Osteoblast (primary cell): ENCODE measurements at places on chromosomes 16 and 17. TPM values are rescaled to one million over a fixed set of nuclear protein-coding genes. Genes with fewer than 3 reads are reported as not detected.

DNA sequence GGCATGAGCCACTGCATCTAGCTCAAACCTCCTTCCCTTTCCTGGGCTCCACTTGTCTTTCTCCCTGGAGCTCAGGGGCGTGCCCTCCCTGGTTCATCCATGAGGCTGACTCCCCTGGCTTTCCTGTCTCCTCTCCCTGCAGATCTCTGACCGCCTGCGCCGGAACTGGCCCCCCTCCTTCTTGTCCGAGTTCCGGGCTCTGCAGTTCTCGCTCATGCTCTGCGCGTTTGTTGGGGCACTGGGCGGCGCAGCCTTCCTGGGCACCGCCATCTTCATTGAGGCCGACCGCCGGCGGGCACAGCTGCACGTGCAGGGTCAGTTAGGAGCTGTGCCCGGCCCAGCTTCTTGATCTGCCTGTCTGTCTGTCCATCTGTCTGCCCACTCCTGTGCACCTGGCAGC, 1.2 kb upstream of the LAT start:
- peak; percentile 47 for DNase-seq
- H3K27me3 ChIP-seq, result no peaks in the 10 kb centered on the region
- no peak overlapping the region for H3K27ac ChIP-seq
- no peaks in the 10 kb centered on the region for H3K4me1 ChIP-seq
- no peak overlapping the region for H3K4me3 ChIP-seq

DNA sequence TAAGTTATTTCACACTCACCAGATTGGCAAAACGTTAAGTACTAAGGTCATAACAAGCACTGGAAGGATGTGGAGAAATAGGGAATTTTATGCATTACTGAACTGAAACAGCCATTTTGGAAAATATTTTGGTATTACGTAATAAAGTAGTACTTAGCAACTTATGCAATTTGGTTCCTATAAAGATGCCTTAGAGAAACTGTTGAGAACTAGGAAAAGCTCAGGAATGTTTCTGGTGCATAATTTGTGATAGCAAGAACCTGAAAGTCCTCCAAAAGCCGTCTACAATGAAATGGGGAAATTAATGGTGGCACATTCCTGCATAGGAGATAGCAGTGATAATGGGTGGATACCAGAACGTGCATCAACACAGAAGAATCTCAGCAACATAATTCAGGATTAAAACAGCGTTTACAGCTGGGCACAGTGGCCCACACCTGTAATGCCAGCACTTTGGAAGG, 472.5 kb downstream of the WWOX start:
- no peak overlapping the region for H3K4me3 ChIP-seq
- no peaks in the 10 kb centered on the region for H3K4me1 ChIP-seq
- H3K36me3 ChIP-seq, result no peaks in the 10 kb centered on the region
- DNase-seq, result no peak

DNA sequence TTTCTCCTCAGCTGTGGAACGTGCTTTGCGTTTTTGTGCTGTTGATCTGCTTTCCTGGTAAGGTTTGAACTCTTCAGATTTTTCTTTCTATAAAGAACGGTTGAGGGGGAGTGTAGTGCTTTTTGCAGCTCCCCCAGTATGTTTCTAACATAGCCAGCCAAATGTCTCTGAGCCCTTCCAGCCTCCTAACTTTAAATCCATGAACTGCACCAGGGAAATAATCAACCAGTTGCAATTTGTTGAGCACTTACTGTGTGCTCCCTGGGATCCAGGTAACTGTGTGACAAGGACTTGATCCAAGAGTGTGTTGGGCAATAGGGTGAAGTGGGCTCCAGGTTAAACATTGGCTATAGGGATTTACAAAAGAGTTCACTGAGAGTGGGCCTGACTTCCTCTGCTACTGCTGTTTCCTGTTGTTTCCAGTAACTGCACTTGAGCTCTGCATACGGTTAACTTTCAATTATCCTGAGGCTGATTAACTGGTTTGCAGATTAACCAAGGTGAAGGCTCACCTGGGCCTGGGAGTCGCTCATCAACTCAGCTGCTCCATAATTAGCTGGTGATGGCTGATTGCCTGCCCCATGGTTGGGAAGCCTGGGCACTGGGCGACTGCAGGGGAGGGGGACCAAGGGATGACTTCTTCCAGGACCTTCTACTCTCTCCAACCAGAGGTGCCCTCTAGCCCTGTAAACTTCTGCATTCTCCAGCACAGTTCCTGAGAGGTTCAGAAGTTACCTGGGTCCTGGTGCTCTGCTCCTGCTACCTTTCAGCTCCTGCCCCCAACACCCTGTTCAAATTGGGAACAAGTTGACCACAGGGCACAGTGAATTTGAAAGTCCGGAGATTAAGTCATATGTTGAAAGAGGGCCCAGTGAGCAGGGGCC, 19.5 kb downstream of the HLF start:
- peaks cover 22% of the 10 kb centered on the region for H3K4me1 ChIP-seq
- H3K27ac ChIP-seq, result no peak overlapping the region
- no peak overlapping the region for H3K4me3 ChIP-seq
- no peaks in the 10 kb centered on the region for H3K27me3 ChIP-seq
- H3K36me3 ChIP-seq, result no peaks in the 10 kb centered on the region
- DNase-seq, result no peak

- H3K36me3 ChIP-seq, result peaks cover 18% of the 10 kb centered on the region
- H3K4me1 ChIP-seq, result no peaks in the 10 kb centered on the region
- no peaks in the 10 kb centered on the region for H3K27me3 ChIP-seq
These were observed 23.0 kb upstream of the SMG8 start for GRCh38 chr17:59186850-59187249.

Gene DDX42
- 69.0 and 77.4 TPM in 2 replicates for total RNA-seq

- peaks cover 25% of the 10 kb centered on the region for H3K4me1 ChIP-seq
- no peak overlapping the region for H3K27ac ChIP-seq
- peak; percentile 78 for DNase-seq
These were observed 2.4 kb upstream of the USP36 start for GRCh38 chr17:78842881-78843565.

GRCh38 chr17:46139432-46140210, 53.6 kb downstream of the KANSL1 start:
- H3K27me3 ChIP-seq, result no peaks in the 10 kb centered on the region
- H3K4me1 ChIP-seq, result peaks cover 6% of the 10 kb centered on the region
- DNase-seq, result no peak
- no peaks in the 10 kb centered on the region for H3K36me3 ChIP-seq

GRCh38 chr16:70725024-70725911, 39.4 kb upstream of the MTSS2 start:
- no peak for DNase-seq
- H3K36me3 ChIP-seq, result no peaks in the 10 kb centered on the region
- H3K27ac ChIP-seq, result no peak overlapping the region

Gene GSDMA
- total RNA-seq, result under 0.01 TPM in 1 of 2 replicates, not detected in the other

Gene TOP2A
- 14.5 and 15.9 TPM in 2 replicates for total RNA-seq

GRCh38 chr17:64337676-64338075, 53.0 kb downstream of the PECAM1 start:
- H3K36me3 ChIP-seq, result no peaks in the 10 kb centered on the region
- H3K27ac ChIP-seq, result no peak overlapping the region
- no peaks in the 10 kb centered on the region for H3K27me3 ChIP-seq
- DNase-seq, result no peak

DNA sequence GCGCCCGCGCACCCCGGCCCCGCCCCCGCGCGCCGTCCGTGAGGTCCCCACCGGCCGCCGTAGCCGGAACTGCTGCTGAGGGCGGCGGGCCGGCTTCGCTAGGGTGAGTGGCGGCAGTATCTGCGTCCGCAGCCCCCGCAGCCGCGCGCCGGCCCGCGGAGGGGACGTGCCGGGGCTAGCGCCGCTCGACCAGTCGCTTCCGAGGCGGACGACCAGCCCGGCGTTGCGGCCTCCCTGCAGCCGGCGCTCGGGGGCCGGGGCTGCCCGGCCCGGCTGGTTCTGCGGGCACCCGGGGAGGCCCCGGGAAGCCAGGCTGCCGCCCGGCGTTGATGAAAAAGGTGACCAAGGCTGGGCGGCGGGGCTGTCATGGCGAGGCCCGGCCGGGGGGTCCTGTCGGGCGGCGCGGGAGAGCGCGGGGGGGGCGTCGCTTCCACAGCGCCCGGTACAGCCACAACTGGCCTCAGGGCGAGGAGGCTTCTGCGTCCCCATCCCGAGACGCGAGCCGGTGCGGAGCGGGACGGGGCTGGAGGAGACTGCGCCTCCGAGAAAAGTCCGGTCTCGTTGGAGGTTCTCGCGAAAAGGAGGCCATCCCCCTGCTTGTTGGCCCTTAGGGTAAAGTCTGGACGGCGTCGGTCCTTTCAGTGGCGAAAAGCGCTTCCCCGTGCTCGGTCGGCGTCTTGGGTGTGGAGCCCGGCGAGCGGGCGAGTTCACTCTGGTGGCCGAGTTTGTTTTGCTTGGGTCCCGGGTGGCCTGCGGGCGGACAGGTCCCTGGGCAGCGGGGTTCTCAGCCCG, at the start of gene CRAMP1:
TSS of gene CRAMP1 (plus strand) at position 41 of the 792 bp plus-strand sequence. CDS start 2,280 bp downstream, outside the sequence.
- peaks cover 44% of the 10 kb centered on the region for H3K4me1 ChIP-seq
- peak; percentile 92 for DNase-seq
- peak within 1 kb of the TSS; percentile 93 for H3K4me3 ChIP-seq
- peak within 1 kb of the TSS; percentile 75 for H3K27ac ChIP-seq

DNA sequence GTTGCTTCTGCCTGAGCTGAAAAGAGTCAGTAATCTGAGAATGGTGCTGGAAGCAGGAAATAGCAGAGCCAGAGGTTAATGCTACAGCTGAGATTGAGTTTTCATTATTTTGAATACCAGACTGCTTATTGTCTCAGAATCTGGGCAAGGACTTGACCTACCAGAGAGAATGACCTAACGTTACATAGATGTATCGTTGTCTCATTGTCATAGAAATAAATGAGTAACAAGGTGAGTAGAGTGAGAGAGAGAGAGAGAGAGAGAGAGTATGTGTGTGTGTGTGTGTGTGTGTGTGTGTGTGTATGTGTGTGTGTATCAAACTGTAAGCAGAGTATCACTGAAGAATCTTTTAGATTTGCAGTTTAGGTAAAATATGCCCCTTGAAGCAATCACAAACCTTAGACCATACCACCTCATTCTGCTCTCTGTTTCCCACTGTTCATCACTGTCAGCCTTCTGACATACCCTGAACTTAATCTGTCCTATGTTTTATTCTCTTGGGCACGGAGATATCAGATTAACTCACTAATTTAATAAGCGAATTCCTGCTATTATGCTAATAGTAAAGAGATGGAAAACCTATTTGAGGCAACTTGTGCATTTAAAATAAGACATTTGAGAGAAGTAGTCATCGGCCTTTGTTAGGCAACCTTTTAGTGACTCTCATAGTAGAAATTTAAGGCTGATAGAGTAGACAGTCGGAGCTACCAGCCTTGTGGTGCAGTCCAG, 87.8 kb downstream of the CYB561 start:
- H3K4me3 ChIP-seq, result peak overlapping the region; percentile 12
- H3K27me3 ChIP-seq, result no peaks in the 10 kb centered on the region
- DNase-seq, result peak; percentile 87
- peak overlapping the region; percentile 85 for H3K27ac ChIP-seq

DNA sequence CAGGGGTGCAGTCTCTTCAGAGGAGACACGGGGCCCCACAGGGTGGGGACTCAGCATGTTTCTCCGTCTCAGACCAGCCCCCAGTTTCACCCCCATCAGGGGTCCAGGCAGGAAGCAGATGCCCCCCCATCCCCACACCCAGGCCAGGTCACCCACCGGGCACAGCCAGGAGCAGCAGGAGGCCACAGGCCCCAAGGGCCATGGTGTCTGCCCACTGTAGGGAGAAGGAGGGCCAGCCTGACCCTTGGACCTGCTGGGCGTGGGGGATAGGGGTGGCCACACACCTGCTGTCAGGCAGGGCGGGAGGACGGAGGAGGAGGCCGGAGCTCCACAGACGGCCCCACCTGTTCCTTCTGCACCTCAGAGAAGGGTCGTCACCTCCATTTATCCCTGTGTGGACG, at the start of gene TPSG1:
TSS of gene TPSG1 (minus strand) at position 218 of the 401 bp plus-strand sequence. CDS start at position 202, 16 bp downstream.
- DNase-seq, result no peak
- H3K4me1 ChIP-seq, result no peaks in the 10 kb centered on the region
- no peaks in the 10 kb centered on the region for H3K27me3 ChIP-seq
- H3K4me3 ChIP-seq, result no peak within 1 kb of the TSS

- H3K27ac ChIP-seq, result no peak within 1 kb of the TSS
- no peaks in the 10 kb centered on the region for H3K36me3 ChIP-seq
- H3K4me1 ChIP-seq, result no peaks in the 10 kb centered on the region
- H3K27me3 ChIP-seq, result peaks cover 50% of the 10 kb centered on the region
These were observed at the start of gene FA2H for GRCh38 chr16:74774223-74775139. FA2H (minus strand) TSS chr16:74774820; CDS start chr16:74774755, 65 bp downstream.

GRCh38 chr17:15377616-15378015, 36.2 kb upstream of the TEKT3 start:
- H3K27ac ChIP-seq, result peak overlapping the region; percentile 87
- H3K4me1 ChIP-seq, result peaks cover 18% of the 10 kb centered on the region
- peak; percentile 79 for DNase-seq
- H3K4me3 ChIP-seq, result peak overlapping the region; percentile 60

Gene RUNDC3A
- under 0.01 TPM in 1 of 2 replicates, not detected in the other for total RNA-seq

GRCh38 chr16:11225677-11226549, 30.1 kb downstream of the SOCS1 start:
- H3K27me3 ChIP-seq, result no peaks in the 10 kb centered on the region
- no peak overlapping the region for H3K27ac ChIP-seq
- DNase-seq, result no peak

GRCh38 chr16:87576171-87576570, 26.1 kb upstream of the JPH3 start:
- H3K4me3 ChIP-seq, result no peak overlapping the region
- H3K27ac ChIP-seq, result no peak overlapping the region
- peaks cover 6% of the 10 kb centered on the region for H3K4me1 ChIP-seq
- no peaks in the 10 kb centered on the region for H3K27me3 ChIP-seq
- DNase-seq, result peak; percentile 41

Gene DUXB
- total RNA-seq, result not detected in 2 replicates

GRCh38 chr16:25585526-25585925, 106.2 kb upstream of the HS3ST4 start:
- H3K27ac ChIP-seq, result no peak overlapping the region
- no peaks in the 10 kb centered on the region for H3K4me1 ChIP-seq
- no peak overlapping the region for H3K4me3 ChIP-seq

Gene CPNE7
- total RNA-seq, result 7.2 and 21.8 TPM in 2 replicates

DNA sequence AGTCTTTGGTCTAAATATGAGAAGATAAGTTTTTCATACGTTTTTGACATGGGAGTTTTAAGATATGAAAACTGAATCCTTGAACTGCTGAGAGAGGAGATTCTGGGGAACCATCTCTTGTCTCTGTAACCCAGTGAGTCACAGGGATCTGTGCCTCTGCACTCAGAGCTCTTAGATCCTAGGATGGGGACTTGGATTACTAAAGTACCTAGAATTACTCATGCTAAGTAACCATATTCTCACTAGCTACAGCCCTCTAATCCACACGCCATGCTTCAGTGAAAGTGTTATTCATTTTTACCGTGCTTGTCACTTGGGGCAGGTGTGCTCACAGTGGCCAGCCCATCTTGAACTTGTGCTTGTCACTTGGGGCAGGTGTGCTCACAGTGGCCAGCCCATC, 2.0 kb downstream of the MRM3 start:
- peaks cover 21% of the 10 kb centered on the region for H3K36me3 ChIP-seq
- H3K27me3 ChIP-seq, result no peaks in the 10 kb centered on the region
- DNase-seq, result no peak
- H3K27ac ChIP-seq, result no peak overlapping the region
- H3K4me3 ChIP-seq, result no peak overlapping the region

GRCh38 chr16:65373097-65373496, 251.2 kb upstream of the CDH11 start:
- DNase-seq, result no peak
- H3K27ac ChIP-seq, result no peak overlapping the region
- H3K4me3 ChIP-seq, result no peak overlapping the region
- no peaks in the 10 kb centered on the region for H3K27me3 ChIP-seq
- H3K4me1 ChIP-seq, result peaks cover 6% of the 10 kb centered on the region
- H3K36me3 ChIP-seq, result no peaks in the 10 kb centered on the region

Gene KRTAP2-2
- total RNA-seq, result not detected in 2 replicates

- peaks cover 16% of the 10 kb centered on the region for H3K4me1 ChIP-seq
- H3K27ac ChIP-seq, result peak overlapping the region; percentile 99
- peaks cover 14% of the 10 kb centered on the region for H3K36me3 ChIP-seq
- H3K27me3 ChIP-seq, result no peaks in the 10 kb centered on the region
- H3K4me3 ChIP-seq, result peak overlapping the region; percentile 98
These were observed 1.5 kb upstream of the SRCAP start for GRCh38 chr16:30697264-30698138.
